ENCODE measurements at places on chromosomes 5 and 9. TPM values are rescaled to one million over a fixed set of nuclear protein-coding genes. Genes with fewer than 3 reads are reported as not detected.

GRCh38 chr9:109150925-109151545 is 16.0 kb downstream of the FRRS1L start:
- peaks cover 2% of the 10 kb centered on the region for H3K27me3 ChIP-seq
- DNase-seq, result no peak
- H3K4me3 ChIP-seq, result no peak overlapping the region
- H3K27ac ChIP-seq, result no peak overlapping the region
- no peaks in the 10 kb centered on the region for H3K36me3 ChIP-seq
- H3K4me1 ChIP-seq, result no peaks in the 10 kb centered on the region

GRCh38 chr9:110543631-110544051 is 35.9 kb downstream of the SVEP1 start:
- no peaks in the 10 kb centered on the region for H3K36me3 ChIP-seq
- H3K27me3 ChIP-seq, result no peaks in the 10 kb centered on the region
- no peak for DNase-seq
- H3K4me1 ChIP-seq, result no peaks in the 10 kb centered on the region
- H3K27ac ChIP-seq, result no peak overlapping the region
- no peak overlapping the region for H3K4me3 ChIP-seq

IRX4 gene
- not detected for total RNA-seq

DNA sequence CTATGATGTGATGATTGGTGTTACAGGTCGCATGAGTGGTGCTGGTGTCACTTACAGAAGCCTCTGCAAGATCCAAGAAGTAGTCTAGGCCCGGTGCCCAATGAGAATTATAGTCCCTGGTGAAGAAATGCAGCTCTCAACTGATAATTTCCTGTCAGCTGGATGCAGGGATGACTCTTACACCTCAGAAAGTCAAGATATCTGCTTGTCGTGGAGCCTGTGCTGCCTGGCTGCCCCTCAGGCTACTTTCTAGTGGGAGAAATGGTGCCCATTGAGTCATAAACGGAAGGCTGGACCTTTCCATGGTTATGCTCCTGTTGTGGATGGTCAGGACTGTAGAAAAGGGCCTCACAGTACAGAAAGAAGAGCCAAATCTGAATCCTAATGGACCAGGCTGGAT is 46.8 kb upstream of the NXNL2 start:
- no peak overlapping the region for H3K4me3 ChIP-seq
- no peak overlapping the region for H3K27ac ChIP-seq
- H3K36me3 ChIP-seq, result peaks cover 6% of the 10 kb centered on the region
- no peaks in the 10 kb centered on the region for H3K27me3 ChIP-seq
- H3K4me1 ChIP-seq, result no peaks in the 10 kb centered on the region

GPSM1 gene
- 10.0 TPM for total RNA-seq

PCDHGA1 gene
- not detected for total RNA-seq

SHISAL2B gene
- total RNA-seq, result not detected

Measured in activated CD8-positive, alpha-beta T cell treated with anti-CD3 and anti-CD28 coated beads for 36 hours (primary cell).